ENCODE measurements at places on chromosomes 13 and 19.

DNA sequence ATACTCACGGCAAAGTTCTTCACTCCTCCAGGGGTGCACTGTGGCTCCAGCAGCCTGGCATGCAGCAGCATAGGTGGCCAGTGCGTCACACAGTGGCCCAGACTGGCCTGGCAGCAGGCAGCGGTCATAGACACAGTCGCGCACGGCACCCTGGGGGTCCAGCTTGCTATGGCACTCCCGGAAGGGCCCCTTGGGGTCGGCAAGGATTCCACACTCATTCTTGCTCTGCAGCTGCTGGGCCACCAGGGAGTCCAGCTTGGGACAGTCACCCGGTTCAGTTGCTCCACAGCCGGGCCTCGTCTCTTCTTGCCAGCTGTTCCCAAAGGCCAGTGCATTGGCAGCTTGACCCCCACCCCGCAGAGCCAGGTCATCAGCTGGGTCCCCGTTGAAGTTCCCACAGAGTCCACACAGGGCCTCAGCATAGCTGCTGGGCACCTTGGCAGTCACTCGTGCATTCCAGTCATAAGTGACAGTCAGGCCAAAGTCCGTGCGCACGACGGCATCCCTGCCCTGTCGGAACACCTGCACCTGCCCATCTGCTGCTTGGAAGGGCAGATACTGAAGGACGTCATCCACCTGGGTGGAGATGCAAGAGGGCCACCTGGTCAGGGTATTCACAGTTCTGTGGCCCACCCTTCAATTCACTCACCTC, 20.6 kb downstream of the FCGBP start:
- no peak for DNase-seq

- DNase-seq = no peak
Observed at GRCh38 chr13:26340807-26341206, 86.9 kb downstream of the CDK8 start.

DNA sequence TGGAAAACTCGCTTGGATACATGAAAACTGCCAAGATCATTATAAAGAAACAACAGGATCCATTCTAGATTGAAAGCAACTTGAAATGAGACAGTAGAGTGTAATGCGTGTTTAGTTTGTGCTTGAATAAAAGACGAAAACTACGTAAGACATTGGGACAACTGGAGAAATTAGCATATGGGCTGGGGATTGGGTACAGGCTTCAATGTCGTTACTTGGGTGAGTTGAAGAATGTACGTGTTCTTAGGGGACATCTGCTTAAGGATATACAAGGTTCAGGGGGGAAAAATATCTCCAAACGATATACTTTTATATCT, 471 bp upstream of the ERVK3-1 start:
- no peak for DNase-seq

- DNase-seq = no peak
Observed at GRCh38 chr13:44423824-44424223, 50.2 kb downstream of the SERP2 start.

GRCh38 chr13:113849981-113850721, 13.7 kb downstream of the GAS6 start:
- DNase-seq = no peak

DNA sequence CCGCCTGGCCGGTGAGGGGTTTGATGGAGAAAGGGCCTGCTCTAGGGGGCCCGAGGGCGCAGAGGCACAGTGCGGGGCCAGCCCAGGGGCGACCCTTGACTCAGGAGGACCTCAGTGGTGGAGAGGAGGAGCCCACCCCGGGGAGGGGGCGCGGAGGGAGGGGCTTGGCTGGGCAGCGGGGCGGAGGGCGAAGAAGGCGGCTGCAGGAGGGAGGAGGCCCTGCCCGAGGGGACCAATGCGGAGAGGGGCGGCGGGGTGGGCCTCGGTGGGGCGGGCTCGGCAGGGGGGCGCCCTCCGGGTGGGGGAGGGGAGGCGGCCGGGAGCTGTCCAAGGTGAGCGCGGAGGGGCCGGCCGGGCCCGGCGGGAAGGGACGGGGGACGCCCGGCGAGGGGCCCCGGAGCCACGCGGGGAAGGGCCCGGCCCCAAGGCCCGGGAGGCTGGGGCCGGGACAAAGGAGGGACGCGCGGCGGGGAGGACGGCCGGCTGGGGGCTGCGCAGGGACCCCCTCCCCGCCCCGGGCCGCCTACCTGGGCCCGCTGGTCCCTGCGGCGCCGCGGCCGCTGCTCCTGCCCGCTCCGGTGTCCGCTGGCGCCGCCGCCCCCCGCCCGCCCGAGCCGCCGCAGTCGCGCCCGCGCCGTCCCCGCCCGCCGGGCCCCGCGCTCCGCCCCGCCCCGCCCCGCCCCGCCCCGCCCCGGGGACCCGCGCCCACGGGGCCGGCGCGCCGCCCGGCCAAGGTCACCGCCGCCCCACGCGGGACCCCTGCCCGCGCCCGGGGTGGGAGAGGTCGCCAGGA, at the start of gene DIRAS1:
TSS of gene DIRAS1 (minus strand) at position 596 of the 793 bp plus-strand sequence. CDS start 3,566 bp downstream, outside the sequence.
- no peak for DNase-seq

- no peak for DNase-seq
Observed at GRCh38 chr13:50521006-50521830, 322.3 kb downstream of the DLEU7 start.

GRCh38 chr19:27738569-27739193, 1474.3 kb downstream of the UQCRFS1 start:
- no peak for DNase-seq

DNA sequence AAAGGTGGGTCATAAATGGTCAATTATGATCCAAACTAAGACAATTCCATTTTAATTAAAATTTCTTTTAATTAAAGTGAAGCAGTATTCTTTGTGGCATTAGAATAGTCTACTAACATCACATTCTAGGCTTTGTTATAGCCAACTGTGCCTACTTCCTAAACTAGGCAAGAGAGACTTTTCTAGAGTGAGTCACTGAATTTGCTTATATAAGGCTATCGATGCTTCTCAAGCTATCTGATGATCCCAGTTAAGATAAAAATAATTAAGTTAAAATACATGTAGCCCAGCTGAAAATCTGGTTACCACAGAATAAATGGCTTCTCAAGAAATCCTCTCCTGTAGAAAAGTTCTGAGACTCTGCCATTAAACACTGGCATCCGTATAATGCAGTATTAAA, 12.5 kb downstream of the ANKRD10 start:
- DNase-seq = no peak

DNA sequence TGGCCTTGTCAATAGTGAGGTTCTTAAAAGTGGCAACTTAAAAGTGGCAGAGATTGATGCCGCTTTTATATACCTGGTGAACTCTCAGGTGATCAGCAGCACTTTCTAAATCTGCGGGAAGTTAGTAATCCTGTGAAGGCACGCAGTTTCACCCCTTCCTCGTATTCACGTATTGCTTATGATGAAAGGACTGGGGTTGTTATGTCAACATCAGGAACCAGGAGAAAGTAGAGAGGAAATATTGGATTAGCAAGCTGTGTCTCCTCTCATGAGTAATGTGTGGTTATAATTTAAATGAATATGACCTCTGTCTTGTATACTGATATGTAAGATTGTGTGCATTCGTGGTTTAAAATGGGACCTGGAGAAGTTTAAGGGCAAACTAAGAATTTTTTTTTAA, 544.6 kb downstream of the SLITRK6 start:
- DNase-seq = no peak

- DNase-seq = no peak
Observed at GRCh38 chr13:112351825-112352224, 24.3 kb upstream of the SPACA7 start.

DNA sequence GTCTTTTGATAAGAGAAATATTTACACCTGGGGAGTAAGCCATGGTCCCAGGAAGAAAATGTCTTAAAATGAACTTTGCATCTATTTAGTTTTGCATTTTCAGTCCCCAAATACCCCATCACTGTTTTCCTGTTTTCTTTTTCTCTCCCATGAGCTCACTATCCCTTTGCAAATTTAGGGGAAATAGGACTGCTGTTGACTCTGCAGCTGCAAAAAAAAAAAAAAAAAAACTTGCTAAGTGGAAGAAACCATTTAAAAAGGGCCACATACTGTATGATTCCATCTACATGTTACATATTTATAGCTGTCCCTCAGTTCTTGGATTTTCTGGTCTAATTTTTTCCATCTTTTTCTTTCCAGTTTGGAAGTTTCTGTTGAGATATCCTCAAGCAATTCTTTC, 98.2 kb upstream of the SERP2 start:
- no peak for DNase-seq

GRCh38 chr19:11227195-11227886, 12.1 kb upstream of the ANGPTL8 start:
- DNase-seq = no peak

DNA sequence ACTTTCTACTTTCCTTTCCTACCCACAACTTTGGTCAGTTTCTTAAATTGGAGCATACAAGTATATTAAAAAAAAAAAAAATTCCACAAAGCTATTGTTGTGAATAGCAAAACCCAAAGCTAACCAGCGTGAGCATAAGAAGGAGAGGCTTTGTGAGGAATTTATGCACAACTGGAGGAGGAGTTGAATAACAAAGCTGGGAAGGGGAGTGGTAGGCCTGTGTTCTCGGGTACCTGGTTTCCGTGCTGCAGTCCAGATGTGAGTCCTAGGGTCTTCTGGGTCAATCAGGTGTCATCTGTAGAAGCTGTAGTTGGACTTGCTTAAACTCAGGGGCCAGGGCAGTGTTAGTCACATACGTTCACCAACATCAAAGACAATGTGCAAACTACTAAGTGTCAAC, 422.5 kb upstream of the SGCG start:
- DNase-seq = no peak

- no peak for DNase-seq
Observed at GRCh38 chr13:94157705-94158218, 321.7 kb downstream of the DCT start.

GRCh38 chr19:42152910-42153671, 20.8 kb upstream of the POU2F2 start:
- no peak for DNase-seq

DNA sequence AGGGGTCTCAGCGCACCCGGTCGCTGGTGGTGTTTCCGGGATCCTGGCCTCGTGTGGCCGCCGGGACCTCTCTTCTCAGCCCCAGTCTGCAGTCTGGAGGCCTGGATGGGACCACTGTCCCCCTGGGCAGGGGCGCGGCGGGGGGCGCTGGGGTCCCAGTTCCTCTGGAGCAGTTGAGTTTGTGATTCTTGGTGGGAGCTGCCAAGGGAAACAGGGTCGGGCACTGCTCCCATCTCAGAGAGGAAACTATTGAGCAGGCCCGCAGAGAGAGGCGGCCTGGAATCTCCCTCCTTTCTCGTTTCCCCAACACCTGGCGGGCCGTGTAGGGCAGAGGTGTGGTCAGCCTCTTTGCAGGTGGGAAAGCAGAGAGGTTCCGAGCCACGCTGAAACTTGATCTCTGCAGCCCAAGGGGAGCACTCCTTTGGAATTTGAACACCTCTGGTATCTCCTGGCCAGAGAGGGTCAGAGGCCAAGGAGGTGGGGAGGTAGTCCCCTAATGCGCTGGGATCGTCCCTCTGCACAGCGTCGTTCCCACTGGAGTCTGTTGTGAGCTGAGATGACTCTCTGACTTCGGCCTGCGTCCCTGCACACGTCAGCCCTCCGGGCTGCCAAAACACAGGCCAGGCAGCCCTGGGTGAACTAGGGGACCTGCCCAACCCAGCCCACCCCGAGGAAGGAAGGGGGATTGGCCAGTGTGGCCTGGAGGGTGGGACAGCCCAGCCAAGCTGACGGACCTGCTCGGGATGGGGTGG, 741 bp downstream of the PLEKHF1 start:
- no peak for DNase-seq

DNA sequence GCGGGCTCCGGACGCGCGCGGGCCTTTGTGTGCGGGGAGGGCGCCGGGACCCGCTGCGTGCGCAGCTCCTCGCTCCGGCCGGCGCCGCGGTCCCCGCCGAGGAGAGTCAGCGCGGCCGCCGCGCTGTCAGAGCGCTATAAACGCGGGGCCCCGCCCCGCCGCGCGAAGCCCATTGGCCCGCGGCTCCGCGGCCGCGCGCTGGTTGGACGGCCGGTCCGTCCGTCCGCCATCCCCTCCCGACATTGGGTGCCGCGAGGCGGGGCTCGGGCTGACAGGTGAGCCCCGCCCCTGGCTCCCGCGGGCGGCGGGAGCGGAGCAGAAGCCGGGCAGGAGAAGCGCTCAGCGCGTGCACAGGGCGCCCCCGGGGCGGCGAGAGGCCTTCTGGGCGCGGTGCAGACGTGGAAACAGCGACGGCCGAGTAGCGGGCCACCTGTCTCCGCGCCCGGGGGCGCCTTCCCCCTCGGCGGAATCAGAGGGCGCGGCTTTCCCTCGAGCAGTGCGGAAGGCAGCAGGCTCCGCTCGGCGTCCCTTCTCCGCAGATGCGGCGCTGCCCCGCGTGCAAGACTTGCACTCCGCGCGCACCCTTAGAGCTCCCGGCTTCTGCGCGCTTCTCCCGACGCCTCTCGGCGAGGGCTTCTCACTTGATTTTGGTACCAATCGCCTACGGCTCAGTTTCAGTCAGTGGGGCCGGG, at the start of gene EFNB2:
TSS of gene EFNB2 (minus strand) at position 111 of the 692 bp plus-strand sequence. CDS start 698 bp downstream, outside the sequence.
- peak; percentile 62 for DNase-seq

DNA sequence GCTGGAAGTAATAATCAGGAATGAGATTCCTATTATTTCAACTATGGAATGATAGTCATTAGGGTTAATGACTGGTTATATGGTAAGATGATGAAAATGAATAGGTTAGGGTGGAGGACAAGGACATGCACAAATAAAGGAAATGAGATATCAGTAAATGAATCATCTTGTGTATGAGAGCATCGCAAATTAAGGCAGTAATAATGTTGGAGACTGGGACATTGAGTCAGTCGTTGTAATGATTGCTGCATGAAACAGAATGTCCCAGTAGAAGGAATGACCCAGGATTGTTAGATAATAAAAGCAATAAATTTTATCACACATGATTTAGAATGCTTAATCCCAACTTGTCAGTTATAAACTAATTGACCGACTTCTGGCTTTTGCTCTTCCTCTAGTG, 1733.7 kb upstream of the PCDH20 start:
- no peak for DNase-seq

- no peak for DNase-seq
Observed at GRCh38 chr19:34481861-34482379, 362 bp downstream of the WTIP start.

DNA sequence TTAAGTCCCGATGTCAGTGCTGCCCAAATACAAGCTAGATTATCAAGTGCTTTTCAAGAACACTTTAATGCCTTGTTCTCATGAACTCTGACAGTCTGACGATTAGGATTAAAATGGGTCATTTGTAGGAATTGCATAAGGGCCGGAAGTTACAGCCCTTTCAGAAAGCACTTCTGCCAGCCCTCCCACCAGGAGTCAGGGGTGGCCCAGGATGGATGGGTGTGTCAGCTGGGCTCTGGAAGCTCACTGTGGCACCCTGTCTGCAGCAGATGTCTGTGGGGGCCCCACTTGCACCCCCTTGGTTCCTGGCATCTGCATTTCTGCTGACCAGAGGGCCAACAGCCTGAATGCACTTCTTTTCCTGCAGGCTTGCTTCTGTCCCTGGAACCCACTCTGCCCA, 712.7 kb downstream of the UQCRFS1 start:
- no peak for DNase-seq

DNA sequence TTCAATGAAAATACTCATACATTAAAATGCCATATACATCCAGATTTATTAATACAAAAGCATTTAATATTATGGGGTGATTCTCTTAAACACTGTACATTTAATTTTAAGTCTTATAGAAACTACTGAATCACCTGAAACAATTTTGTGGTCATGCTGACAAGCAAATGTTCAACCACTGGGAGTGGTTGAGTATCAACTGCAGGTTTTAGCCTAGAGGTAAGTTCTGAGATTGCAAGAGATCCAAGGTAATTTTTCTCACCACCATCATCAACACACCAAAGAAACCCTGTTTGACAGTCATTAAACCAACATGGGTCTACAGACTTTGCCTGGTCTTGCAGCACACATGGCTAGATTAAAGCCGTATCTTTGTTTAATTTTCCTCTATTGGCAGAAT, 196.3 kb downstream of the LHFPL6 start:
- DNase-seq = no peak

- DNase-seq = no peak
Observed at GRCh38 chr19:7830272-7830771, 304 bp downstream of the EVI5L start.

- peak; percentile 15 for DNase-seq
Observed at GRCh38 chr19:57103573-57104277, 16.1 kb upstream of the USP29 start.
